Peyer's patch (tissue), 4 donors: ENCODE measurements at places on chromosomes 6 and 20. TPM values are rescaled to one million over a fixed set of nuclear protein-coding genes. Genes with fewer than 3 reads are reported as not detected.
A peak's percentile ranks its signal among the peaks of the same experiment; 100 is the strongest.

HNF4A gene
- 274 TPM for total RNA-seq

TNXB gene
- 81.9 TPM for total RNA-seq

IP6K3 gene
- 1.9 TPM for total RNA-seq

ATP6V1G2 gene
- not detected for total RNA-seq

GRCh38 chr6:134589512-134589911 is 271.6 kb upstream of the SGK1 start:
- no peak for DNase-seq

- no peak for DNase-seq
These were observed 61.4 kb downstream of the LY86 start for GRCh38 chr6:6649824-6650349.

- peak; percentile 63 for DNase-seq
These were observed 51.4 kb upstream of the SAYSD1 start for GRCh38 chr6:39166189-39166911.
